Pancreas (tissue), 10 donors: ENCODE measurements at places on chromosomes 12 and 14. TPM values are rescaled to one million over a fixed set of nuclear protein-coding genes. Genes with fewer than 3 reads are reported as not detected.
A peak's percentile ranks its signal among the peaks of the same experiment; 100 is the strongest.

GRCh38 chr12:90238663-90239271 lies 530.1 kb upstream of the ATP2B1 start:
- no peak overlapping the region for H3K27ac ChIP-seq
- no peaks in the 10 kb centered on the region for H3K36me3 ChIP-seq
- H3K27me3 ChIP-seq, result no peaks in the 10 kb centered on the region
- H3K4me3 ChIP-seq, result no peak overlapping the region
- DNase-seq, result no peak
- no peaks in the 10 kb centered on the region for H3K4me1 ChIP-seq

DNA sequence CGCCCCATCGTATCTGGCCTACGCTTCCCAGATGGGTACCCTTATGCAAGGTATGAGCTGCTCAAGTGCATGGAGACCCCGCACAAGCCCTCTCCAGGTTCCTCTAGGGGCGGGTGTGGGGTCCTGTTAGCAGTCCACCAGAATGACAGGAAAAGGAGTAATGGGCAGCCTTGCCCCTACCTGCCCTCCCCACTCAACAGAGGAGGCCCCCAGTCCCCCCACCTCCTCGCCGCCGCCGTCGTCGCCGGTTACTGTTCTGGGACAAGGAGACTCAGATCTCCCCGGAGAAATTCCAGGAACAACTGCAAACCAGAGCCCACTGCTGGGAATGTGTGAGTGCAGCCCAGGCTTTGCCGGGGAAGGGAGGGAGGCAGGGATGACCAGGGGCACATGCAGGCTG lies 6.0 kb downstream of the REC8 start:
- no peak overlapping the region for H3K27ac ChIP-seq
- H3K4me3 ChIP-seq, result no peak overlapping the region
- no peaks in the 10 kb centered on the region for H3K4me1 ChIP-seq
- DNase-seq, result no peak
- peaks cover 39% of the 10 kb centered on the region for H3K36me3 ChIP-seq

DNA sequence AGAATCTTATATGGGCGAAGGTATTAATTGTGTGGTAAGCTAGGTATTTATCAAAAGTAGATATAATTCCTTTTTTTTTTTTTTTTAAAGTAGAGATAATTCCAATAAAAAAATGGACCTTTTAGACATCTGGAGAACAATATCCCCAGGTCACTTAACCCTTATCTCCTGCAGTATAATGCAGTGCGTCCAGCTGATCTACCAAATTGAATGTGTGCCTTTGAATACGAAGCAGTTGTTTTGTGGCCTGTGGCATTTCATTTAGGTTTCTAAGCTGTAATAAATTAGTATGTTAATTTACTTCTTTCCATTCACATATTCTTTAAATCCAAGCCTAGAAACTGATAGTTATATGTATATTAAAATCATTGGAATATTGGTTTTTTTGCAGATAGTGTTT lies 3.1 kb downstream of the FUT8 start:
- no peak overlapping the region for H3K4me3 ChIP-seq
- H3K27me3 ChIP-seq, result no peaks in the 10 kb centered on the region
- DNase-seq, result no peak
- H3K4me1 ChIP-seq, result peaks cover 4% of the 10 kb centered on the region
- H3K27ac ChIP-seq, result no peak overlapping the region
- no peaks in the 10 kb centered on the region for H3K36me3 ChIP-seq

The OAS1 gene
- 3.2 TPM for total RNA-seq

GRCh38 chr14:96938946-96939345 lies 141.8 kb downstream of the VRK1 start:
- no peaks in the 10 kb centered on the region for H3K27me3 ChIP-seq
- no peak overlapping the region for H3K27ac ChIP-seq
- no peaks in the 10 kb centered on the region for H3K36me3 ChIP-seq

The RERG gene
- total RNA-seq, result 10.4 TPM

DNA sequence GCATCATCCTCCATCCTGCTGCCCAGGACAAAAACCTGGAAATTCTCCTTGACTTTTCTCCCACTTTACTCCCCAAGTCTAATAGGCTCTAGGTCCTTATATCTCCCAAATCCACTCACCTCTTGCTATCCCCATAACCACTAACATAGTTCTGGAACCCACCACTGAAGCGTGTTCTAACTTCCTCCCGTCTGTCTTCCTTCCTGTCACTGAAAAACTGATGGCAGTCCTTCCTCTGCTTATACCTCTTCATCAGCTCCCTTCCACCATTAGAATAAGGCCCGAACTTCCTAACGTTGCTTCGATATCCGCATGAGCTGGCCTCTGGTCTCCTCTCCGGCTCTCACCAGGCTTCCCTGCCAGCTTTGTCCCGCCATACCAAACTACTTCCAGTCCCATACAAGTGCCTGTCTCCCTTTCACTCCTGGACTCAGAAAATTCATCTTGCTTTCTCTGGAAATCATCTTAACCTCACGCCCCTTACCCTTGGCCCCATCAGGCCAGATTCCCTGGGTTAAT lies 63.0 kb upstream of the BCL2L14 start:
- no peaks in the 10 kb centered on the region for H3K27me3 ChIP-seq
- H3K4me3 ChIP-seq, result no peak overlapping the region
- no peak for DNase-seq
- no peaks in the 10 kb centered on the region for H3K36me3 ChIP-seq

- no peak overlapping the region for H3K27ac ChIP-seq
- no peak for DNase-seq
- H3K4me3 ChIP-seq, result no peak overlapping the region
- H3K4me1 ChIP-seq, result no peaks in the 10 kb centered on the region
Measured at GRCh38 chr14:90608929-90609341, 207.3 kb downstream of the TTC7B start.

The MIP gene
- not detected for total RNA-seq

GRCh38 chr12:65122703-65123102 lies 1.6 kb upstream of the WIF1 start:
- H3K36me3 ChIP-seq, result no peaks in the 10 kb centered on the region
- peaks cover 15% of the 10 kb centered on the region for H3K27me3 ChIP-seq
- DNase-seq, result no peak
- no peak overlapping the region for H3K27ac ChIP-seq

DNA sequence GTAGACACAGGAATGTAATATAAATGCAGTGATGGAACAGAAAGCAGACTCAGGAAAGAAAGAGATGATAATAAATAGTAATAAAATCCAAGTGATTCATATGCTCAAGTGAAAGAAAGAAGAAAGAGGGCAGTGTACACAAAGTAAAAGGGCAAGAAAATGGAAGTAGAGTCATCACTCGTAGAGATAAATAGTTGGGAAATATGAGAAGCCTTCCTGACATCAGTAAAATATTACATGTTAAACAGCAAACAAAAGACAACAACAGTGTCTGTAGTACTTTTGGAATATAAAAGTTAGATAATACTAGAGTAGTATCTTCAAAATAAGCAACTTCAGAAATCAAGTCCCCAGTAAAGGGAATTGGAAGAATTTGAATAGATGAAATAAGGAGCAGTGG lies 412.3 kb downstream of the RAD51B start:
- peak overlapping the region; percentile 58 for H3K27ac ChIP-seq
- no peak for DNase-seq
- no peak overlapping the region for H3K4me3 ChIP-seq
- H3K36me3 ChIP-seq, result no peaks in the 10 kb centered on the region
- H3K4me1 ChIP-seq, result peaks cover 47% of the 10 kb centered on the region

- DNase-seq, result peak; percentile 62
- no peak overlapping the region for H3K4me3 ChIP-seq
- H3K36me3 ChIP-seq, result no peaks in the 10 kb centered on the region
- peaks cover 28% of the 10 kb centered on the region for H3K4me1 ChIP-seq
Measured at GRCh38 chr14:29724991-29725390, 202.7 kb downstream of the PRKD1 start.

- no peaks in the 10 kb centered on the region for H3K4me1 ChIP-seq
- no peaks in the 10 kb centered on the region for H3K27me3 ChIP-seq
- no peaks in the 10 kb centered on the region for H3K36me3 ChIP-seq
- DNase-seq, result peak; percentile 77
- no peak overlapping the region for H3K4me3 ChIP-seq
Measured at GRCh38 chr14:57317248-57317833, 48.6 kb downstream of the AP5M1 start.

DNA sequence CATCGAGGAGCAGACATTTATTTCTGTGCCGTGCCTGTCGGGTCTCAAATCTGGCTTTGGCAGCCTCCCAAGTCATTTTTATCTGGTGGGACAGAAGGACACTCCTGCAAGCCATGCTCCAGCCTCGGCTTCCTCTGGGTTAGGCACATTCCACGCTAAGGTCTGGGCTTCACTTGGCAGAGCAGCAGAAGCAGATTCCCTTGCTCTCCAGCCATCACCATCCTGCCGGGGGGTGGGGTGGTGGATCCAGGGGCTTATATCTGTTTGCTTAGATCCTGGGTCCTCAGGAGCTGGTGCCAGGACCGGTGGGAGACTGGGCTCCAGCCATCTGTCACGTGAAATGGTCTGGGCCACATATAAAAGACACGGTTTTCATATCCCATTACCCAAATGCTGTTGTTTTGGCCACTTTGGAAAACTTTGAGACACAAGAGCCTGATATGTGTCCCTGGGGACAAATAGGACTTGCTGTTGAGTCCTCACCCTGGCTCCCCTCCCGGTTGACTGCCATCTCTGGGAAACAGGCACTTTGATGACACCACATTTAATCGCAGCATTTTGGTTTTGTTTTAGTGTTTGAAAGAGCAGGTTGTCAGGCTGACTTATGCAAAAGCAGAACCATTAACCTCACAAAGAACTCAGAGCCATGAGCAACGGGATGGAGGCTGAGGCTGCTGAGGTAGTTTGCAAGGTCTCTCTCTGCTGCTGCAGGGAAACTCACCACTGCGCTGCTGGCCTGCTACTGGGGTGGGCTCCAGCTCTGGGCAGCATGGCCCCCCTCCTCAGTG lies 69.6 kb upstream of the PRMT8 start:
- peaks cover 18% of the 10 kb centered on the region for H3K4me1 ChIP-seq
- H3K4me3 ChIP-seq, result no peak overlapping the region
- DNase-seq, result no peak
- no peaks in the 10 kb centered on the region for H3K27me3 ChIP-seq
- H3K36me3 ChIP-seq, result no peaks in the 10 kb centered on the region

DNA sequence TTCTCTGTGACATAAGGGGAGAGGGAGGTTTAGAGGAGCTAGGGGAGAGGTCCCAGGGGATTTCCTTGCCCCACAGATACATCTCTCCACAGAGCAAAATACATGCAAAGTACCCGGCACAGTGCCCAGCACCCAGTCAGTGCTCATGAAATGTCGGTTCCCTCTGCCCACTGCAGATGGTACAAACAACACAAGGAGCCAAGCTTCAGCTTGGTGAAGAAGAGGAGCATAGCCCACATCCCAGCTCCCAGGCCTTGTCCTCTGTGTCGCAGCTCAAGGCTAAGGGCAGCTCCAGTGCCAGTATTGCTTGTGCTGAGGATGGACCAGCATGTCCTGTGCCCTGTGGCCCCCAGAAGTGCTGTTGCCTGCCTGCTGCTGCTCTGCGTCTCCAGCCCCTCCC lies 35.0 kb upstream of the FKBP4 start:
- peaks cover 13% of the 10 kb centered on the region for H3K4me1 ChIP-seq
- H3K36me3 ChIP-seq, result no peaks in the 10 kb centered on the region
- H3K27me3 ChIP-seq, result no peaks in the 10 kb centered on the region
- H3K4me3 ChIP-seq, result no peak overlapping the region
- H3K27ac ChIP-seq, result no peak overlapping the region

- H3K27me3 ChIP-seq, result no peaks in the 10 kb centered on the region
- H3K4me1 ChIP-seq, result no peaks in the 10 kb centered on the region
- H3K4me3 ChIP-seq, result no peak overlapping the region
- no peak for DNase-seq
- H3K27ac ChIP-seq, result no peak overlapping the region
Measured at GRCh38 chr14:71050227-71050823, 143.1 kb downstream of the PCNX1 start.

The ASIC1 gene
- total RNA-seq, result 1.0 TPM

GRCh38 chr12:115882936-115883335 lies 394.6 kb downstream of the MED13L start:
- H3K4me3 ChIP-seq, result no peak overlapping the region
- H3K27me3 ChIP-seq, result no peaks in the 10 kb centered on the region
- no peaks in the 10 kb centered on the region for H3K4me1 ChIP-seq
- H3K27ac ChIP-seq, result no peak overlapping the region

- H3K27ac ChIP-seq, result peak overlapping the region; percentile 72
- no peak overlapping the region for H3K4me3 ChIP-seq
- no peaks in the 10 kb centered on the region for H3K36me3 ChIP-seq
- peaks cover 3% of the 10 kb centered on the region for H3K4me1 ChIP-seq
Measured at GRCh38 chr14:97350894-97351731, 553.9 kb downstream of the VRK1 start.

- H3K27me3 ChIP-seq, result no peaks in the 10 kb centered on the region
- no peak overlapping the region for H3K4me3 ChIP-seq
- peak; percentile 63 for DNase-seq
Measured at GRCh38 chr14:70972107-70972976, 65.1 kb downstream of the PCNX1 start.

DNA sequence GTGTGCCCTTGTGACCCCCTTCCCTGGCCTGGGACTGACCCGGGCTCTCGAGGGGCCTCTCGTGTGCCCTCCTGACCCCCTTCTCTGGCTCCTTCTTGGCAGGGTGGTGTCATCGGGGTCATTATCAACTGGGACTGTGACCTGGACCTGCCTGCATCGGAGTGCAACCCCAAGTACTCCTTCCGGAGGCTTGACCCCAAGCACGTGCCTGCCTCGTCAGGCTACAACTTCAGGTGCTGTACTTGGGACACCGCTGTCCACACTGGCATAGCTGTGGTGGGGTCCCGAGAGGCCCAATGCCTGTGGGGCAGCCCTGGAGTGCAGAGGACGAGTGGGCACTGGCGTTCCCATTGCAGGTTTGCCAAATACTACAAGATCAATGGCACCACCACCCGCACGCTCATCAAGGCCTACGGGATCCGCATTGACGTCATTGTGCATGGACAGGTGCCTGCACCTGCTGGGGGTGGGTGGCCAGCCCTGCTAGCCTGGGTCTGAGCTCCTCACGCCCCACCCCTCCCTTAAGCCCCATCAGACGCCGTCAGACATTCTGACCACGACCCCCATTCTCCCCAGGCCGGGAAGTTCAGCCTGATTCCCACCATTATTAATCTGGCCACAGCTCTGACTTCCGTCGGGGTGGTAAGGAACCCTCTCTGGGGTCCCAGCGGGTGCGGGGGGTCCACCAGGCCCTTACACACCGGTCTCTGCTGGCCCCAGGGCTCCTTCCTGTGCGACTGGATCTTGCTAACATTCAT lies 2.5 kb downstream of the P2RX2 start:
- peak; percentile 43 for DNase-seq
- no peak overlapping the region for H3K4me3 ChIP-seq
- no peaks in the 10 kb centered on the region for H3K4me1 ChIP-seq
- no peaks in the 10 kb centered on the region for H3K36me3 ChIP-seq
- peaks cover 25% of the 10 kb centered on the region for H3K27me3 ChIP-seq

- DNase-seq, result no peak
- no peak overlapping the region for H3K27ac ChIP-seq
- H3K4me3 ChIP-seq, result no peak overlapping the region
- H3K27me3 ChIP-seq, result no peaks in the 10 kb centered on the region
- H3K4me1 ChIP-seq, result no peaks in the 10 kb centered on the region
Measured at GRCh38 chr12:62436164-62436503, 30.5 kb upstream of the MON2 start.
